ENCODE measurements at places on chromosomes 5 and 9. TPM values are rescaled to one million over a fixed set of nuclear protein-coding genes. Genes with fewer than 3 reads are reported as not detected.
A peak's percentile ranks its signal among the peaks of the same experiment; 100 is the strongest.

ANKDD1B gene
- total RNA-seq: 0.10 TPM

RAD1 gene
- total RNA-seq: 29.1 TPM

GRCh38 chr9:79652598-79652997 is 80.8 kb downstream of the TLE4 start:
- DNase-seq: peak; percentile 24

DNA sequence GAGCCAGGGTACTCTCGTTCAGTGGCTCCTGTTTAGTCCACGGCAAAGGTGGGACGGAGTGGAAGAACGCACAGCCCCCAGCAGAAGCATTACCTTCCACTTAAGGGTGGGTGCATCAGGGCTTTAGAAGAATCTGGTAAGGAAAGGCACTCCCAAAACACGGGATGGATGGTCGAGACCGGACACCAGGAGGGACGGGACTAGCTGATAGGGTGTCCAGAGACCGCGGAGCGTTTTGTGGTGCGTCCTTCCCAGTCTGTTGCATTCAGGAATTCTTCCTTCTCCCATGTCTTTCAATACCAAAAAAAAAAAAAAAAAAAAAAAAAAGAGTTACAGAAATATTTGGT is 545 bp upstream of the CTSV start:
- DNase-seq: no peak

SPATA31A3 gene
- total RNA-seq: not detected

TAF11L14 gene
- not detected for total RNA-seq

GFPT2 gene
- 0.07 TPM for total RNA-seq

FGF18 gene
- not detected for total RNA-seq

- no peak for DNase-seq
Observed at GRCh38 chr5:56313004-56313531, 79.9 kb upstream of the ANKRD55 start.

DNA sequence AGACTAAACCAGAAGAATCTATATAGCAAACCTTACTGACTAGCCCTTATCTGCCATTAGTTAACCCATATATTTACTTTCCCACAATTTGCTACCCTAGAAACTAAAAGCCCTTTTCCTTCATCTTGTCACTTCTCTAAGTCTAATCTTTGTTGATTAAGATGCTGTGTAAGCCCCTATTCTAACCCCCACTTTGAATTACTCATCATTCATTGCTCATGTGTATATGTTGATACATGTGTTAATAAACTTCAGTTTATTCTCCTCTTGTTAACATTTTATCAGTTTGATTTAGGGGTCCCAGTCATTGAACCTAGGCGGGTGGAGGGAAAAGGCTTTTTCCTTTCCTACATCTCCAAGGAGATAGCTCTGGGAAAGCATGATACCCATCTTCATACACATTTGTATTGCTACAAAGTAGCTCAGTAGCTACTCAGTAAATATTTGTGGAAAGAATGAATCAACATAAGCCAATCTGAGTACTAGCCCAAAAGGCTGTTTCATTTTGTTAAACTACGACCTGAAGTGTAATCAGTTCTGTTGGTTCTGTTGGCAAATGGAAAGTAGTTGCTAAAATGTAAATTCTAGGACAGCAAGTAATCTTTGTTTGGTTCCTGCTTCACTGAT is 35.1 kb upstream of the NDFIP1 start:
- DNase-seq: no peak

DNA sequence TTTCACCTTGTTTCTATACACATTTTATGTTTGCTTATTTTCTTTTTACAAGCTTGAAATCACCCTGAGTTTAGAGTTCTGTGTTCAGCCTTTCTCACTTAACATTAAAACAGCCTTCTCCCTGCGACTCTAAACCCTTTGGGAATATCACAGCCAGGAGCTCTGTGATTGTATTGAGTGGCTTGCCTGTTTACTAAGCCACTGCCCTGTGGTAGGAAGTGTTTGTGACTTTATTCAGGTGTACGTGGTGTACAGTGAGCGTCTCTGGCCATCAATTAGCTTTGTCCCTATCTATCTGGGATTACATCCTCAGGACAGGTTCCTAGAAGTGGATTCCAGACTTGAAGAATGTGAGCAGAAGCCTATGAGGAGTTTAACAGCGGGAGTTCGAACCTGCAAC is 11.0 kb upstream of the NEURL1B start:
- no peak for DNase-seq

SLCO6A1 gene
- total RNA-seq: not detected

SLC1A3 gene
- total RNA-seq: 18.2 TPM

- no peak for DNase-seq
Observed at GRCh38 chr5:135210286-135211055, 176.4 kb upstream of the PITX1 start.

All from foreskin keratinocyte (primary cell).